ENCODE measurements at places on chromosomes 3 and 15.

- no peak for DNase-seq
Measured at GRCh38 chr3:3082234-3082924, 27.8 kb downstream of the IL5RA start.

DNA sequence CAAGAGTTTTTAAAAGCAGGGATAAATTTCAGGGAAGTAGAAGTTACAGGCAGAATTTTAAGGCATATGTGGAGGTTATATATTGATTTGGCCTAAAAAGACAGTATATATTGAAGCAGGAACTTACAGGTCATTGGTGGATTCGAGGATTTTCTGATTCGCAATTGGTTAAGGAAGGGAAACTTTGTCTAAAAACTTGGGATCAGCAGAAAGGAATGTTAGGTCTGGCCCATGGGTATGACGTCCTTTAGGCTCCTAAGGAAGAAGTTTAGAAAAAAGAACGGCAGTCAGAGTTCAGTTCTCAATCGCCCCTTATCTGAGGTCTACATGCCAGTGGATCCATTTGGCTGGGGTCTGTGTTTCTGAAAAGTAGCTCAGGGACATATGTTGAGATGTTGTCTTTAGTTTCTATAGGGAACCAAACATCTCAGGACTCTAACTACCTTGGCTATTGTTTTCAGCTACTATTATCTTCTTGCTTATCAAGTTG, 33.2 kb upstream of the ACP3 start:
- DNase-seq: no peak

GRCh38 chr3:174749143-174749542, 110.0 kb upstream of the NAALADL2 start:
- DNase-seq: no peak

GRCh38 chr15:63727542-63727941, 106.2 kb downstream of the HERC1 start:
- no peak for DNase-seq

DNA sequence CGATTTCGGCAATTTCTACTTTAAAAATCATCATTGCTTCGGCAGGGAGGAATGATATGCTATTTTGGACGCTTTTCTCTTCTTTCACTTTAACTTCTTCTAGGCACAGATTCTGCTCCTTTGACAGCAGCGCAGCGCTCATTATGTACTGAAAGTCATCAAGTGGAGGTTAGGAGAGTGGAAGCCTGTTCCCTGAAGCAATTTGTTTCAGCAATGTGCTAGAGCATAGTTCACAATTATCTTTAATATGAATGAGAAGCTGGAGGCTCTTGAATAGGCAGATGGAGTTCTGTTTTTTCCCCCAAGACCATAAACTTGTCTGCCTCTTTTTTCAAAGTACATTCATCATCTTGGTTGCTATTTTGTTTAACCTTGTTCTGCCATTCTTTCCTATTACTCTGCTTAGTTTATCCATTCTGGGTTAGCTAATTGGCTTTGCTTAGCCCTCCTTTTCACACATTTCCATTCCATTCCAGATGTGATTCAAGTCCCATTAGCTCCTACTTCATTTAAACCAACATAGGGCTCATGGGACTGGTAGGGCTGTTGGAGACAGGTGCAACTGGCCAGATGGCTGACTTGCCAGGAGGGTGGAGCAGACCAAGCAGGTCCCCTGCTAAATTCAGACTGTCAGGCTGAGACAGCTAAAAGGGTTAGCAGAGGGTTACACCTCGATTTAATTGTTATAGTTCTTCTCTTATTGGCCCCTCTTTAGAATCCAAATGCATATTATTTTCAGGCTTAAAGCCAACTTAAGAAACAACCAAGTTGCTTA, 534.7 kb upstream of the CBLB start:
- no peak for DNase-seq

GRCh38 chr3:108391917-108392593, 95.7 kb downstream of the HHLA2 start:
- DNase-seq: no peak

DNA sequence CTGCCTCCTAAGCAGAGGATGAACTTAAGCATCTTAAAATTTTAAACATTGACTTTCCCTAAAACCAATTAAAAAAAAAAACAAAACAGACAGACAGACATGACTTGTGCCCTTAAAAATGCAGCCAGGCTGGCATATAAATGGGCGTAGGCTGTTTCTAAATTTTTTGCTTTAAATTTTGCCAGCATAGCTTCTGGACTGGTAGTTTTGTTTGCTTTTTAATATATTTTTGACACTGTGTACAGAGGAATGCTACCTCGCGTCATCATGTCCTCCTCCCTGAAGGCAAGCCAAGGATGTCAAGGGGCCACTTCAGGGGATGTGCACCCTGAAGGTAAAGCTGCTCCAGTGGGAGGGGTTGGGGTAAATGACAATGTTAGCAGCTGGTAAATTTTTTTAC, 134.8 kb downstream of the PGPEP1L start:
- DNase-seq: no peak

GRCh38 chr3:107943786-107944523, 146.9 kb downstream of the CD47 start:
- no peak for DNase-seq

GRCh38 chr15:62578546-62578945, 413.5 kb upstream of the C2CD4B start:
- no peak for DNase-seq

DNA sequence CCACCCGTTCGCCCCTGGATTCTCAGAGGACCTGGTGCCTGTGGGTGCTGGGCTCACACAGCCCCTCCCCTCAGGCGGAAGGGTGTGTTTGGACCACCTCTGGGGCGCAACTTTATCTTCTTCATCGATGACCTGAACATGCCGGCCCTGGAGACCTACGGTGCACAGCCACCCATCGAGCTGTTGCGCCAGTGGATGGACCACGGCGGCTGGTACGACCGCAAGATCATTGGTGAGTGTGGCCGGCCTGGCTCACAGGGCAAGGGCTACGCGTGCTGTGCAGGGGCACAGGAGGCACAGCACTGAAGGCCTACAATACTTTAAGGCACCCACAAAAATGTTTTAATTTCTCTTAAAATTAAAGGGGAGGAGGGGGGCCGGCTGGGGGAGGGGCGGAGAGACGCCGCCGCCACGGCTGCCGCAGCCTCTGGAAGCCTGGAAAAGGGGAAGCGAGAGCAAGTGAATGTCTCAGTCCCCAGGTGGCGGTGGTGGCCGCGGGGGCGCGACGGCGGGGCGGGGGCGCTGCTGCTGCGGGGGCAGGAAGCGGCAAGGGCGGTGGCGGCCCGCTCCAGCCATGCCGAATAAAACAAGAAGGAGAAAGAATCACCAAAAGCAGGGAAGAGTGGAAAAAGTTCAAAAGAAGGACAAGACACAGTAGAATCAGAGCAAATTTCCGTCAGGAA, 56.8 kb downstream of the DNAH1 start:
- no peak for DNase-seq

All from NCI-H1048 (cell line).